ENCODE measurements at places on chromosomes 3 and 15.
A peak's percentile ranks its signal among the peaks of the same experiment; 100 is the strongest.

- peak; percentile 31 for DNase-seq
Measured at GRCh38 chr3:13352621-13353131, 67.4 kb downstream of the NUP210 start.

DNA sequence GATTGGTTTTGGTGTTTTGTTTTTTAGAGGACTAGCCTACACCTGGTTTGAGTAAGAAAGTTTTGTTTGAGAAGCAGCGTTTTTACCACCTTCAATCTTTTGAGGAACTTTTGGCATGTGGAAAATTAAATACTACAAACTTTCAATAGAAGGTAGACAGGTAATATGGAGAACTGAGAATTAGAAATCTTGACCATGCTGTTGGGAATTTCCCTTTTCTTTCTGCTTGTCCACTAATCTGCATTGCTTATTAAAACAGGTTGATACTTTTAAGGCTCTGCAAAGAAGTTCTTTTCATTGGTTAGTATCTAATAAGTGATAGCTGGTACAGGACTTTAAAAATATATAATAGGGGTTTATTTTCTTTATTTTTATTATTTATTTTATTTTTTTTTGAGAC, 31.9 kb downstream of the UBE2E1 start:
- no peak for DNase-seq

DNA sequence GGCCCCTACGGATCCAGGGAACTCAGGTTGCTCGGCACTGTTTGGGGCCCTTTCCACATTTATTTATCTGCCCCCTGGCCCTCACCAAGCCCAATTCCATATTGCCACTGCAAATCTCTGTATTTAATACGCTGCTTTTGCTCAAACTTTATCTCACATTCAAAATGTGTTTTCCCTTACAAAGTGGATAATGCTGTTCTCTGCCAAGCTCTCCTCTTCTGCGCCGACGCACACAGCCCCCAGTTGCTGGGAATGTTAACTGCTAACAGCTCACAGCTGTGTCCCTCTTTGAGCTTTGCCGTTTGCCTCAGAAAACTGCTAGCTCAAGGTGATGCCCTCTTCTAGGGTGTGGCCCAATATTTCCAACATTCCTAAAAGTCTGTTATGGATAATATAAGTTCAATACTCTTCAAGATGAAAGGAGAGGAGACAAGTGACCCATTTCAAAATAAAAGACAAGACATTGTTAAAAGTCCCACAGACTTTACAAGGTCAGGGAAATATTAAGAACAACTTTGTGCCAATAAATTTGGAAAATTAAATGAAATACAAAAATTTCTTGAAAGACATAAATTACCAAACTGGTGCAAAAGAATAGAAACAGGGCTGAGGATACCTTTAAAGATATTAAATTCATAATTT, 12.6 kb upstream of the FBN1 start:
- DNase-seq: no peak

DNA sequence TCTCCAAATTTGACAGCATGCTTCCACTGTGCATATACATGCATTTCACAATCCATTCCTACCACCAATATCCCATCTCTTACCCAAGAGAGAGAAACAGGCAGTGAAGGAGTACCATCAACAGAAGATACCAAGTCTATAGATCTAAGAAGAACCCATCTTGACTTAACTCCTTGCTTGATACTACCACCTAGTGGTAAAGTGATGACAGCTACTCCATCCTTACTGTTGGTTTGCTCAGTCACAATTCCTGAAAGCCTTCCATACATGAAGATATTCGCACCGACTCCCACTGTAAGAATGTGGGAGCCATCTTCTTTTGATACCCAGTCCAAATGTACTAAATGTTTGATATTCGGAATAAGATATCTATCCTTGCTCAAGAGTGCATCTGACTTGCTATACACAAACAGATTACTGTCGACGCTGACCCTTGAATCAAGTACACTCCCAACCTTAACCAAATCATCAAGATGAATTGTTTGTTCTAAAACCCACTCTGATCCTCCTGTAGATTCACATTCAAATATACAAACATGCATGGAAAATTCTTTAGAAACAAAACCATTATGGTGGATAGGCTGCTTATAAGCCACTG, 123.1 kb downstream of the DMXL2 start:
- DNase-seq: no peak

Measured in stimulated activated CD8-positive, alpha-beta memory T cell treated with anti-CD3 and anti-CD28 coated beads, Interleukin-4, amount 100 ng/mL, for 24 hours (primary cell).